ENCODE measurements at places on chromosomes 1 and 21. TPM values are rescaled to one million over a fixed set of nuclear protein-coding genes. Genes with fewer than 3 reads are reported as not detected.

Gene NUAK2
- total RNA-seq: 12.1 TPM

Gene GBP3
- 24.8 TPM for total RNA-seq

Gene PKLR
- not detected for total RNA-seq

Gene TMEM125
- total RNA-seq: not detected

Gene AKR7A2
- total RNA-seq: 57.3 TPM

Gene PLA2G2F
- not detected for total RNA-seq

Gene CCDC185
- not detected for total RNA-seq

Gene DIO1
- not detected for total RNA-seq

Gene TM2D1
- total RNA-seq: 69.1 TPM

Gene GREM2
- 1.3 TPM for total RNA-seq

Gene NOL9
- total RNA-seq: 39.3 TPM

Gene BGLAP
- not detected for total RNA-seq

Gene TMEM200B
- total RNA-seq: 14.8 TPM

Gene GCSAML
- not detected for total RNA-seq

Gene PERM1
- 0.43 TPM for total RNA-seq

Gene NR5A2
- not detected for total RNA-seq

Gene CFHR2
- total RNA-seq: not detected

Gene SGIP1
- total RNA-seq: 98.9 TPM

Gene PTGFR
- total RNA-seq: 7.7 TPM

Gene S100B
- not detected for total RNA-seq
